ENCODE measurements at places on chromosomes 5 and 9.

DNA sequence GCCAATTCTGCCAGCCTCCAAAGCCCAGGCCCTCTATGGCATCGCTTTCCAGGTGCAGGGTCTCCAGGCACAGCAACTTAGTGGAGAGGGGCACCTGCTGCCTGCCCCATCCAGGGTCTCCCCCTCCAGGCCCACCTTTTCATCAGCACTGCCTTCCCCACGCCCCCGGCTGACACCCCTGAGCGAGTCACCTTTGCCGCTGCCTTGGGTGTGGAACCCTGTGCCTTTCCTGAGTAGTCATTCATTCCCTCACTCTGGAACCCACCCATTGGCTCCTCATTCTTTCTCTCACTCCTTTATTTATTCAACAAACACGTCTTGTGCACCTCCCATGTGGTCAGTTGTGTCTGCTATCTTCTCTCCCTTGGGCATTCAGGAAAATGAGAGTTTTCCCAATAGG lies 14.5 kb upstream of the RPL26L1 start:
- H3K4me3 ChIP-seq, result no peak overlapping the region
- H3K4me1 ChIP-seq, result no peaks in the 10 kb centered on the region
- H3K36me3 ChIP-seq, result peaks cover 9% of the 10 kb centered on the region
- DNase-seq, result no peak
- H3K27ac ChIP-seq, result no peak overlapping the region
- H3K27me3 ChIP-seq, result no peaks in the 10 kb centered on the region

- H3K27ac ChIP-seq, result no peak overlapping the region
- no peak overlapping the region for H3K4me3 ChIP-seq
- no peaks in the 10 kb centered on the region for H3K27me3 ChIP-seq
- H3K36me3 ChIP-seq, result no peaks in the 10 kb centered on the region
- H3K4me1 ChIP-seq, result no peaks in the 10 kb centered on the region
- no peak for DNase-seq
Measured at GRCh38 chr5:54186912-54187445, 123.4 kb downstream of the ARL15 start.

DNA sequence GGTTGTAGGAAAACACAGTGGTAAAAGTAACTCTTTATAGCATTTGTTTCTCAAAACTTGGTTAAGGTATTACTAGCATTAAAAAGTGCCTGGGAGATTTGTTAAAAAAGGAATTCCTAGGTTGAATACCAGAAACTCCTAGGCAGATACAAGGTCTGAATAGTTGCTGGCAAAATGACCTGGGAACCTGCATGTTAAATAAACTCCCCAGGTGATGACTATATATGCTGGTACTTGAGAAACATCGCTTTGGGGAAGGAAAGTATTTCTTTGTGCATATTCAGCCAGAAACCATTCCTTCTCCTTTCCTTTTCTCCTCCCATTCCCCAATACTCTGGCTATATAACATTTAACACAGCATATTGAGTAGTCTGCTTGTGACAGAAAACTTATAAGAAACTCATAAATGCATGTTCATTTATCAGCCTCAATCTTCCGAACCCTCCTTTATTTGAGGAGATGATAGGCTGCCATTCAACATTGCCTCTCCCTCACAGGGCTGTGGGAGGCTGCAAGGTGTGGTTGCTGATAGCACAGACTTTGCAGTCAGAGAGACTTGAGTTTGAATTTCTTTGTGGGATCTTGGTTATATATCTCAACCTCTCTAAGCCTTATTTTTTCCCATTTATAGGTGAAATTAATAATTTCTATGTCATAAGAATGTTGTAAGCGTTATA lies 28.7 kb downstream of the PCSK1 start:
- no peak overlapping the region for H3K4me3 ChIP-seq
- no peaks in the 10 kb centered on the region for H3K27me3 ChIP-seq
- DNase-seq, result no peak
- H3K4me1 ChIP-seq, result no peaks in the 10 kb centered on the region

- no peaks in the 10 kb centered on the region for H3K36me3 ChIP-seq
- H3K27ac ChIP-seq, result no peak overlapping the region
- H3K27me3 ChIP-seq, result no peaks in the 10 kb centered on the region
Measured at GRCh38 chr9:115289757-115290208, 171.8 kb upstream of the TNC start.

- no peaks in the 10 kb centered on the region for H3K27me3 ChIP-seq
- no peak overlapping the region for H3K27ac ChIP-seq
- no peak overlapping the region for H3K4me3 ChIP-seq
Measured at GRCh38 chr5:150114773-150115408, 28.5 kb upstream of the CSF1R start.

- H3K36me3 ChIP-seq, result peaks cover 19% of the 10 kb centered on the region
- peak overlapping the region; percentile 52 for H3K27ac ChIP-seq
- DNase-seq, result peak; percentile 55
- H3K4me1 ChIP-seq, result peaks cover 57% of the 10 kb centered on the region
- H3K4me3 ChIP-seq, result peak overlapping the region; percentile 30
- H3K27me3 ChIP-seq, result no peaks in the 10 kb centered on the region
Measured at GRCh38 chr9:113523421-113524141, 60.1 kb downstream of the RGS3 start.

DNA sequence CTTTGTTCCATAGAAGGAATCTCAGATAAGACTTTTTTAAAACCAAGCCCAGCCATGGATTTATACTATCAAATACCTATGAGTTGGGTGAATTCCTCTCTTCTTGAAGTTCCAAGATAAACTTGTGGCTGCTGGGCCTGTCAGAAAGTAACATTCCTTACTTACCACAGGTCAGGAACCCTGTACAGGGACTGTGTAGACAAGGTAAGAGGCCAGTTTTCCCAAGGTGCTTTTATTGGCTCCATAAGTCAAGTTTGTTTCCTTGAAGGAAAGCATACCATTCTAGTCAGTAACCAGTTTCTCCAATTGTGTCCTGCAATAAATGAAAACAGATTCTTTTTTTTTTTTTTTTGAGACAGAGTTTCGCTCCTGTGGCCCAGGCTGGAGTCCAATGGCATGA lies 8.8 kb upstream of the CLTB start:
- no peaks in the 10 kb centered on the region for H3K4me1 ChIP-seq
- no peak overlapping the region for H3K27ac ChIP-seq
- H3K4me3 ChIP-seq, result no peak overlapping the region

- H3K27me3 ChIP-seq, result no peaks in the 10 kb centered on the region
- no peak overlapping the region for H3K4me3 ChIP-seq
- H3K4me1 ChIP-seq, result no peaks in the 10 kb centered on the region
- DNase-seq, result no peak
- no peaks in the 10 kb centered on the region for H3K36me3 ChIP-seq
Measured at GRCh38 chr9:116383133-116383532, 229.5 kb downstream of the PAPPA start.

GRCh38 chr5:35804841-35805240 lies 51.9 kb upstream of the IL7R start:
- H3K27ac ChIP-seq, result no peak overlapping the region
- peaks cover 46% of the 10 kb centered on the region for H3K4me1 ChIP-seq
- H3K36me3 ChIP-seq, result no peaks in the 10 kb centered on the region
- H3K27me3 ChIP-seq, result no peaks in the 10 kb centered on the region
- H3K4me3 ChIP-seq, result no peak overlapping the region
